ENCODE measurements at places on chromosomes 3 and 15.

DNA sequence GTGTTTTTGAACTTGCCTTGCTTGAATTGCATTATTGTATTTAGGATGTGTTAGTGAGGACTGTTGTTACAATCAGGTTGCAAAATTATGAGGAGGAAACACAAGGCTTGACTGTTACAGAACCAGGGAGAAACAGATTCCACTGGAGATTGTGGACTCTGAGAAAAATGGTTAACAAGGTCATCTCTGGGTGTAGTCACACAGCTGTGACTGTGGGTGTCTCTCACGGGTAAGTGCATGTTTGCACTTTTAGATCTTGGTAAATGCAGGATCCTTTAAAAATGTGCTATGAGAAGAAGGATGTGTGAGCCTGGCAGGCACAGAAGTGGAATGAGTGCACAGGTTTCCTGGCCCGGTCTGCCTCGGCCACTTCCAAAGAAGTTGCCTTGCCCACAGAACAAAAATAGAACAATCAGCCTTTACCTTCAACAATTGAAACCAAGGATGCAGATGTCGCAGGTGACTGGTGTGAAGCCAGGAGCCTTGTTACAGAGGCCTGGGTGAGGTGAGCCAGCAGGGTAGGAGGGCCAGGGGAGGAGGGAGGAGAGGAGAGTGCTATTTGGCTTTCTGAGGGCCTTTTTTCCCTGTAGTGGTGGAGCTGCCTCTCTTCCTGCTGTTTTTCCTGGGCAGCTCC, 68.0 kb downstream of the ABHD5 start:
- no peak for DNase-seq

GRCh38 chr15:89806559-89807550, 7.8 kb downstream of the ANPEP start:
- DNase-seq = no peak

- no peak for DNase-seq
Observed at GRCh38 chr15:36066757-36067156, 512.7 kb upstream of the CDIN1 start.

DNA sequence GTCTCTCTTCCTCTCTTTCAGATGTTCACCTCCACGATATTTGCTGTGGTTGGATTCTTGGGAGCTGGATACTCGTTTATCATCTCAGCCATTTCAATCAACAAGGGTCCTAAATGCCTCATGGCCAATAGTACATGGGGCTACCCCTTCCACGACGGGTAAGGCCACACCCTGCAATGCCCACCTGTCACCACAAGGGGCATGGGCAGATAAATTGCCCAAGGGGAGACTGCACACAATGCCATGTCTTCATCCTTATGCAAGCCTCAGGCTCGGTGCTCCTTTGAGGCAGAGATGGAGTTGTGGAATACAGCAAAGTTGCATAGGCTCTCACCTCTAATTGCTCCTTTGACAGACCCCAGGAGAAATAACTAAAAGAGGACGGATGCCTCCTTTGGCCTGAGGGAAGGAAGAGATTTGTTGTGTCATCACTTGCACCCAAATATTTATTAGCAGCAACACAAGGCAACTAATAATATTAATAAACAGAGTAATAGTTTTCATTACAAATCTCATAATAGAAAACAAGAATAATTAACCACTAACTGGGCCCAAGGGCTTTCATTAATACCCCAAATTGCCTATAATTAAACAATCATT, 13.2 kb downstream of the TM4SF4 start:
- DNase-seq = no peak

- no peak for DNase-seq
Observed at GRCh38 chr3:78988324-78988723, 779.5 kb downstream of the ROBO1 start.

All from NCI-H1417 treated with DMSO at 0.1 percent for 48 hours (cell line).